Lung (tissue), 17 donors: ENCODE measurements at places on chromosomes 2 and 18.

DNA sequence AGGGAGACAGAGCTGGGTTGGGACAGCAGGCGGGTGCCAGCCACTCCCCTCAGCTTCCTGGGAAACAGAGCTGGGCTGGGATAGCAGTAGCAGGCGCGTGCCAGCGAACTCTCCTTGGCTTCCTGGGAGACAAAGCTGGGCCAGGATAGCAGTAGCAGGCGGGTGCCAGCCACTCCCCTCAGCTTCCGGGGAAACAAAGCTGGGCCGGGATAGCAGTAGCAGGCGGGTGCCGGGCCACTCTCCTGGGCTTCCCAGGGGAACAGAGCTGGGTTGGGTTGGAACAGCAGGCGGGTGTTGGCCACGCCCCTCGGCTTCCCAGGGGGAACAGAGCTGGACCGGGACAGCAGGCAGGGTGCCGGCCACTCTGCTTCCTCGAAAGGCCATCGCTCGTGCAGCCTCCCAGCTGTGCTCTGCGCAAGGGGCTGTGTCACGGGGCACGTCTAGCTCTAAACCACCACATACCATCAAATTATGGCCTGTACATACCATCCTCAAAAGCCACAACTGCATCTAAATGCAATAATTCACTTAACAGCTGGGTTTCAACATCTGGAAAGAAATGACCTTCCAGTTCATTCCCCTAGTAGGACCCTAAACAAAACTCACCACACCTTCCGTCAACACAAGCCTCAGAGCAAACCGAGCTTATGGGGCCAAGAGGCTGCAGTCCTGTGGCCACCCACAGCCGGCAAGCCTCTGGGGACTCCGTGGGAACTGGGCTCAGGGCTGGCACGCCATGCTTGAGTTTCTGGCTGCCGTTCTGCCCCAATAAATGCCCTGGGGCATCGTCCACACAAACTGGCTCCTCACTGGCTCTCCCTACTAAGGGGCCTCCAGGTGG, 228.3 kb downstream of the TWIST2 start:
- no peak for DNase-seq

DNA sequence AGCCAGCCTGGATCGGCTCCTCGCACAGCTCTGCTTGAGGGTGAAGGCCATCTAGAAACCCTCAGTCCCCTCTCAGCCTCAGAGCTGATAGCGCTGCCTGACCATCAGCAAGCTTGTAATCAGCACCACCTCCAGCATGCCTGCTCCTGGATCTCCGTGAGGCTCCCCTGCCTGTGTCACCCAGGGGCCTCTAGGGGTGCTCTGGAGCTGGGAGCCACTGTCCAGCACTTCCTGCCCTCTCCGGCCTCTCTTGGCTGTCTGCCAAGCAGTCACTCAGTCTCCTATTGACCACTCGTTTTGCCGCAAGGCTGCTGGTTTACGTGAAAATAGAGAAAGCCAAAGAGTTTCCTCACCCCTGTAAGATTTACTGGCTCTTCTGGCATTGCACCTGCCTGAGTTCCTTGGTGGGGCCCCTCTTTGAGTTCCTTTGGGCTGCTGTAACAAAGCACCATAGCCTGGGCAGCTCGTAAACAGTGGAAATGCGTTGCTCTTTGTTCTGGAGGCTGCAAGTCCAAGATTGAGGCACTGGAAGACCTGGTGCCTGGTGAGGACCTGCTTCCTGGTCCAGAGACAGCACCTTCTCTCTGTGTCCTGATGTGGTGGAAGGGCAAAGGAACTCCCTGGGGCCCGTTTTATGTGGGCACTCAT, 17.9 kb downstream of the CAPN10 start:
- peak; percentile 66 for DNase-seq

GRCh38 chr2:9310377-9310776, 103.8 kb downstream of the ASAP2 start:
- DNase-seq = peak; percentile 29

DNA sequence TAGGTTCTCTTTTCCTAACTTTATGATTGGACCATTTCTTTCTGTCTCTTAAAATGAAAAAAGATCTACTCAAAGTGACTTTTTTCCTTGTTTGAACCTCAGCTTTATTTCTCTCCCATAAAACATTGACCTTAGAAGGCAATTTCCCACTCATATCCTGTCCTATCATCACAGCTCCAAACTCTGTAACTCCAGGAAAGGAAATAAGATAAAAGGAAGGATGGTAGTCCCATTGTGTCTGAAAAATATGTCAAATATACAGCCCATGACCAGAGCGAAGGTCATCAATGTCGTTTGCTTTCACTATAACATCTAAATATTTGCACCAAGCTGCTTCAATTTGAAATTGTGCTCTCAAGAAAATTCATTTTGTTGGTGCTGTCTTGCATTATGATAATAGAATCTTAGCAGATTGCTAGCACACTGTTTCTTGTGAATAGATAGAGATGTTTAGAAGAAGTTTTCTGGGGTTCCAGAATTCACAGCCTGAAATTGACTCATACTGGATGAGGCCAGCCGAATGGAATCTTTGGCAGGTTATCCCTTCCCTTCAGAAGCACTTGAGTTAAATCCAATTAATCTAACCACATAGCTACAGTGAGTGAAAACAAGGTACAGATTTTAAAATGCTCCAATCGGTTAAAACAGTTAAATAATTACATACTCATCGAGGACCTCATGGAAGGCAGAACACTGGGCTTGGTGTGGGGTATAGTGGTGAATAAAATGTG, 95.1 kb downstream of the CRIM1 start:
- DNase-seq = no peak

DNA sequence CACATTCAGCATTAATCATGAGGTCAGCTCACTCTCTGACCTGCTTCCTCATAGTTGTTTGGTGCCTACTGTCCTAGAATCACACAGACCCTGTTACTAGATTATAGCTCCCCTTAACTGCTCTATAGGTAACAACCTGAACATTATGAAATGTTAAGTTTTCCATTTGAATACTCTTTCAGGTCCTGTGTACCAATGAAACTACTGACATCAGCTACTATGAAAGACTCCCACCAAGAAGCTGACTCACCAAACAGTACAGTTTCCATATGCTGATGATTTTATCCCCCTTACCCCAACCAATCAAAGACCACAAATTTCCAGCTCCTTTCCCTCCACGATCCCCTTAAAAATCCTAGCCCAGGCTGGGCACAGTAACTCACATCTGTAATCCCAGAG, 56.3 kb downstream of the SRBD1 start:
- no peak for DNase-seq

DNA sequence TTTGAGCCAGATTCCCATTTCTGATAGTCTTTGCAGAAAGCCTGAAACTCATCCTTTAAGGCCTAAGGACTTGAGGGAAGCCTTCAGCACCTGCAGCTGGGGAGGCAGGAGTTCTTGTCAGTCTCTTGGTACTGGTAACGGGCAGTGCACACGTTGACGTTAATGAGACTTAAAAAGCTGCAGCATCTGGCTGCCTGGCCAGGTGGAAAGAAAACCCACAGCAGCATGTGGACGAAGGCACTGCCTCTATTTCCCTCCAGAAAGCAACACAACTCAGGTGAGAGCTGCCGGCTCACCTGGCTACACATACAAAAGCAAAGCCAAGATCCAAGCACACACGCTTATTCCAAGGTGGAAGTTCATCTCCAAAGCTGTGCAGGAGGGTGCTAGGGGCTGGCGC, 178.8 kb downstream of the ANAPC1 start:
- no peak for DNase-seq

GRCh38 chr2:174748948-174749347, 15.3 kb downstream of the CHRNA1 start:
- peak; percentile 74 for DNase-seq

- DNase-seq = no peak
Measured at GRCh38 chr18:48551100-48551499, 12.3 kb downstream of the CTIF start.

DNA sequence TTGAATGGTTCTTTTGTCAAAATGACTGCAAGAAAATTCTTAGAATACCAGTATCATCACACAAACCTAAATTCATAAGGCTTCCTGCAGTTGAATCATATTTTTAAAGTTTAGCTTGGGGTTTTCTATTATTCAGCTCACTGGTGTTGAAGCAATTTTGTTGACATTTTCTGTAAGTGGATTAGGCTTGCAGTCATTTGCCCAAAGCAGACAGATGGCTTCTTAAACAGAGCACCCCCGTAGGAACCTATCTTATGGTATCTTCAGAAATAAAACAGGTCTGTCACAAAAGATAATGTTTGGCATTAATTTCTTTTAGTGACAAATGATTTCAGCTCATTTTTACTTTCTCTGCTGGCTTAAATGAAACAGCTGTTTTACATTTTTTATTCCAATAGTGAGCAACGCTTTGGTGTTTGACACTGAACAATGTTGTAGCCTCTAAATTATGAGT, 331.1 kb downstream of the PLCL1 start:
- DNase-seq = no peak

GRCh38 chr2:30038419-30038818, 108.4 kb upstream of the YPEL5 start:
- no peak for DNase-seq

- DNase-seq = no peak
Measured at GRCh38 chr2:194411221-194411620, 1245.8 kb upstream of the SLC39A10 start.

DNA sequence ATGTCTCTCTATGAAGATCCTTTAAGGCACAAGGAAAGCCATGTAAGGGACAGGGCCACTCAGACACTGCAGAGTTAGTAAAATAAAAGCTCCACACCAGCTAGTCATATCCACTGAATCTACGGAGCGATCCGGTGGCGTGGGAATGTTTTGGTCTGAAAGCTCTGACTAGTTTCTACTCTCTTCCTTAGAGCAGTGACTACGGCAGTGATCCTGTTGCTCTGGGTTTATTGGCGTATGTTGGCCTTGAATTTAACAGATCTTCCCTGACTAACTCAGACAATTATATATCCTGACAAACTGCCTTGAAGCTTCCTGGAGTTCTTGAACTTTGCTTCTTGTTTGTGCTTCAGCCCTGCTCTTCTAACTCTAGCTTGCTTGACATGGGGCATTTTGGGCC, 115.3 kb upstream of the FZD5 start:
- no peak for DNase-seq

GRCh38 chr18:45521777-45522176, 93.5 kb upstream of the SLC14A2 start:
- DNase-seq = no peak

DNA sequence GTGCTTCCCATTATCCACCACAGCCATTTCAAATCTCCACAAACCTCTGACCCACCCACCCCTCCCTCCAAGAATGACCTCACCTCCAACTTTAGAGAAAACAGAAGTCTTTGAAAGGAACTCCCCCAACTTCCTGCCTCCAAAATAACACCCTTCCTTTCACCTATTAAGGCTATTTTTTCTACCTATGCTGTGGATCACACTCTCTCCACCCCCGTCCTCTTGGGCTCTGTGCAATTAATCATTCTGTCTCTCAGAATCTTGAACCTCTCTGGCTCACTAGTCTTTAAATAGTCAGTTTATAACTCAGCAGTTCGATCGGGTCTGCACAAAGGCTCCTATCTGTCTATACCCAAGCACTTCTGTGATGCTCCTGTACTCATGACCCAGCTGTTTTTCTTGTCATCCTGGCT, 37.3 kb upstream of the XPO1 start:
- no peak for DNase-seq

- no peak for DNase-seq
Measured at GRCh38 chr2:117851969-117852368, 37.5 kb downstream of the DDX18 start.

- DNase-seq = no peak
Measured at GRCh38 chr2:88813612-88814011, 122.1 kb downstream of the RPIA start.

DNA sequence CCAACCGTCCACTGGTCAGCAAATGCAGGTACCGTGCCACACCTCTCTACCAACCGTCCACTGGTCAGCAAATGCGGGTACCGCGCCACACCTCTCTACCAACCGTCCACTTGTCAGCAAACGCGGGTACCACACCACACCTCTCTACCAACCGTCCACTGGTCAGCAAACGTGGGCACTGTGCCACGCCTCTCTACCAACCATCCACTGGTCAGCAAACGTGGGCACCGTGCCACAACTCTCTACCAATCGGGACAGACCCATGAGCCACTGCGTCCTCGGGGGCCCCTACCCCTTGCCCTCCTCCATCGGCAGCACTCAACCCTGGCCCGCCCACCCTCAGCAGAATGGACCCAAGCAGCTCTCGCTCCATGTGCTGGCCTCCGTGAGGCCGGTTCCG, 226.4 kb upstream of the SALL3 start:
- DNase-seq = no peak

- DNase-seq = peak; percentile 5
Measured at GRCh38 chr2:192286093-192286701, 91.5 kb upstream of the TMEFF2 start.

DNA sequence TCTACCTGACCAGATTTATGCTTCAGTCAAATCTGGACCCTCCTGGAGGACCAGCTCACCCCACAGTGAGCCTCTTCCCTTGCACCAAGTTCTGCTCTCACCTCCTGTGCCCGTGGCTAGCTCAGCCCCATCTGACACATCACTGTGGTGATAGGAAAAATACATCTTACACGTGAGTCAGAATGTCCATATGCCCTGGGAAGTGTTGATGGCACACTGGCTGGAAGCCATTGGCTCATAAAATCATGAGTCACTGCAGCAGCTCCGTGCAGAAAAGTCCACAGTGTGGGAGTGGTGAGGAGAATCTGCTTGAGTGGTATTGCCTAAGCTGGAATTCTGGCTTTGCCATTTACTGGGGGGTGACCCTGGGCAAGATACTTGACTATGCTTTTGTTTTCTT, 42.6 kb upstream of the RAPGEF4 start:
- no peak for DNase-seq

DNA sequence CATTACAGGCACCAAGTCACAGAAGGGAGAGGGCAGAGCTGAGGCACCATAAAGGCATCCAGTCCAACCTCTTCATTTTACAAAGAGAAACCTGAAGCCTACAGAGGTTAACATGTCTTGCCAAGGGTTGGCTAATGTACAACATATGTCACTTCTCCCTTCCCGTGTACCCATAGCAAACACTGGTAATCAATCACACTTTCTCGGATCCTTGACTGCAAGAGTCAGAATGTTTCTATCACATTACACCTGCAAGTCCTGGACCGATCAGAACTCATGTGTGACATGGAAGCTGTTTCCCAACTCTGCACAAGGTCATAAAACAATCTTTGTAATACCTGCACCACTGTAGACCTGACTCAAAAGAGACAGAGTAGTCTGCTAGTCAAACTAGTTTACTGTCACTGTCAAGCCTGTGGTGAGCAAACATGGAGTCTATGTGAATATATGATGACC, 6.0 kb downstream of the ANKRD44 start:
- DNase-seq = no peak

DNA sequence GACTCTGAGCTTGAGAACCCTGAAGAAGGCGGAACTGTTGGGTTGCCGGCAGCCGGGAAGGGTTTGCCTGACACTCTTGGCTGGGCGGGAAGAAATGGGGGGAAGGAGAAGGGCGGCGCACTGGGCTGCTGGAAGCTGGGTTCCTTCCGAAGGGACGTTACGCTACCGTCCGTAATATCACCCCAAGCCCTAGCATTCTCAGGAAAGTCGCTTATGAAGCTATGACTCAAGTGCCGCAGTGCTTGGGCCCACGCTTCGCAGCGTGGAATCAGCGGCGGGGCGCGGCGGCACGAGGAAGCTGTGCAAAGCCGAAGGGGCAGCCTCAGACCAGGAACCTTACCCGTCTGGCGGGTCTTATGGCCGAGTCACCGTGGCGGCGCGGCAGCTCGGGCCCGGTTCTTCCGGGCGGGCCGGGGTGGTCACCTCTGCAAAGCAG, 50.2 kb upstream of the SIGLEC15 start:
- peak; percentile 91 for DNase-seq
